ENCODE measurements at places on chromosomes 7 and 10. TPM values are rescaled to one million over a fixed set of nuclear protein-coding genes. Genes with fewer than 3 reads are reported as not detected.

HOXA13 gene
- not detected for total RNA-seq

HOXA2 gene
- not detected for total RNA-seq

SUN1 gene
- 196 TPM for total RNA-seq

TMEM225B gene
- 0.25 TPM for total RNA-seq

AKR1C1 gene
- total RNA-seq = 22.9 TPM

SFMBT2 gene
- total RNA-seq = 11.2 TPM

FAM237B gene
- total RNA-seq = not detected

DNA sequence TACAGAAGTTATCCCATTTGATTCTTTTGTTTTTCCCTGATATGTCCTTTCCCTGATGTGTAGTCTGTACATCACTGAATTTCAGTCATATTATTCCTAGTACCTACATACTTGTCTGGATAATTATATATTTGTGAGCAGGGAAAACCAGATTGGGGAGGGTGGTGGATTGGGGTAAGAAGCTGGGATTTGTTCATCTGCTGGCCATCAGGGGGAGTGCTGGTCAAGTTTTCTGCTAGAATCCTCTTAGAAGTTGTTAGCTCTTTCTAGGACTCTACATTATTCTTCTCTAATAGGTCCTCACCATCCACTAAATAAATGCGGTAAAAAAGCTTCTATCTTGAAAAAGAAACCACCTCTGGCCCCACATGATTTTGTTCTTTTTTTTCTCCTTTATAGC, 232.7 kb upstream of the TAC1 start:
- no peaks in the 10 kb centered on the region for H3K27me3 ChIP-seq
- no peak overlapping the region for H3K4me3 ChIP-seq
- H3K27ac ChIP-seq = no peak overlapping the region
- H3K36me3 ChIP-seq = no peaks in the 10 kb centered on the region
- no peaks in the 10 kb centered on the region for H3K4me1 ChIP-seq

GRCh38 chr10:102817175-102817574, 20.0 kb downstream of the CYP17A1 start:
- peaks cover 16% of the 10 kb centered on the region for H3K4me1 ChIP-seq
- H3K27me3 ChIP-seq = no peaks in the 10 kb centered on the region
- DNase-seq = no peak
- no peaks in the 10 kb centered on the region for H3K36me3 ChIP-seq
- peak overlapping the region; percentile 84 for H3K27ac ChIP-seq

GRCh38 chr7:4237296-4238235, 444.5 kb upstream of the FOXK1 start:
- H3K27ac ChIP-seq = no peak overlapping the region
- no peak overlapping the region for H3K4me3 ChIP-seq

GRCh38 chr7:145978769-145979168, 137.8 kb upstream of the CNTNAP2 start:
- H3K4me1 ChIP-seq = no peaks in the 10 kb centered on the region
- H3K27me3 ChIP-seq = no peaks in the 10 kb centered on the region
- DNase-seq = no peak
- H3K27ac ChIP-seq = no peak overlapping the region

DNA sequence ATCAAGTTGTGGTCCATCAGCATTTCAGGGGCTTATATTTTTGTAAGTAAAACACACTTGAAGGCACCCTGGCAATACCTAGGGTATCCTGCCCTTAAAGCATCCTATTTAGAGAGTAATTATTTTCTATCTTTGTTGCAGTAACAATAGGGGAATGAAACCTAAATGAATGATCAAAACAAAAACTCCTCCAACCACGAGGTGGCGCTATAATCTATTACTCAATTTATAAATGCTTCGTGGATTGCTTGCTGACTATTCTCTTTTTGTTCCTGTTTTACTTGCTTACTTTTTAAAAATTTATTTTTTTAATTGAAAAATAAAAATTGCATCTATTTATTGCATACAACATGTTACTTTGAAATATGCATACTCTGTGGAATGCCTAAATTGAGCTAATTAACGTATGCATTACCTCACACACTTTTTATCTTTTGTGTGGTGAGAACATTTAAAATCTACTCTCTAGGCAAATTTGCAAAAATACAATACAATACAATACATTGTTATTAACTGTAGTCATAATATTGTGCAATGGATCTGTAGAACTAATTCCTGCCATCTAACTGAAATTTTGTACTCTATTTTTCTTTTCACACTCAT, 147.7 kb upstream of the BMPER start:
- H3K36me3 ChIP-seq = no peaks in the 10 kb centered on the region
- DNase-seq = peak; percentile 22
- no peak overlapping the region for H3K4me3 ChIP-seq
- H3K4me1 ChIP-seq = peaks cover 3% of the 10 kb centered on the region
- H3K27me3 ChIP-seq = no peaks in the 10 kb centered on the region

GRCh38 chr10:15897287-15897686, 37.0 kb upstream of the MINDY3 start:
- H3K4me1 ChIP-seq = no peaks in the 10 kb centered on the region
- H3K27ac ChIP-seq = no peak overlapping the region
- H3K4me3 ChIP-seq = no peak overlapping the region
- H3K27me3 ChIP-seq = no peaks in the 10 kb centered on the region
- no peak for DNase-seq
- no peaks in the 10 kb centered on the region for H3K36me3 ChIP-seq

DNA sequence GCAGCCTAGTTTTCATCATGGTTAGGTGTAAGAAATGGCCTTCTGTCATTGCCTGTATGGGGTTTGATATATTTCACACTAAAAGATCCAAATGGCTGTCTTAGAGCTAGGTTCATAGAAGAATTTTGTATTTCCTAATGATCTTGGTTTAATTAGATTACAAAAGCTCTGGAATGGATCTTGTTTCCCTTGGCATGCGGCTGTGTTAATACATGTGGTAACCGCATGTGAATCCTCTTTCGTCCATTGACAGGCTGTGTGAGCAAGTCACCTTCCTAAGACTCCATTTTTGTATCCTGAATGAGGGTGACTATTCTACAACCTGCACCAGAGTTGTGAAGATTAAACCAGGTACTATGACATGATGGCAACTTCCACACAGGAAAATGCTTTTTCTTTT, 12.4 kb upstream of the FZD1 start:
- H3K27me3 ChIP-seq = no peaks in the 10 kb centered on the region
- no peak for DNase-seq
- H3K4me1 ChIP-seq = no peaks in the 10 kb centered on the region
- no peaks in the 10 kb centered on the region for H3K36me3 ChIP-seq
- no peak overlapping the region for H3K4me3 ChIP-seq

- DNase-seq = no peak
- no peaks in the 10 kb centered on the region for H3K36me3 ChIP-seq
- H3K27ac ChIP-seq = no peak overlapping the region
- no peak overlapping the region for H3K4me3 ChIP-seq
- H3K27me3 ChIP-seq = no peaks in the 10 kb centered on the region
Observed at GRCh38 chr10:25954851-25955250, 20.8 kb downstream of the MYO3A start.

DNA sequence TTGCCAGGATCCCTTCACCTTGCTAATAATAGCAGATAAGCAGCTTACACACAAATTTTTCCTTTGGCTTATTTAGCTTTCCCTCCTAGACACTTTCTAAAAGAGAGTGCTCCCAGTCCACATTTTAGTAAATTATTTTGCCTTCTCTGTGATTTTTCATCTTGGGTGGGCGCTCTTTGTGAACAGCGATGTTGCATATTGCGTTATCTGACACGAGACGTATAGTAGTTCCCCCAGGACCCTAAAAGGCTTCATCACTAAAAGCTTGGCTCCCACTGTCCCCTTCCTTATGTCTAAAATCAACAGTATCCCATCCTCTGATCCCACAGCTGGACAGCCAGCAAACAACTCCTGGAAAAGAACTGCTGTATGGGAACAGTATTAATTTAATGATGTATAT, 232.9 kb downstream of the DYNC1I1 start:
- no peaks in the 10 kb centered on the region for H3K36me3 ChIP-seq
- DNase-seq = no peak
- H3K4me1 ChIP-seq = peaks cover 8% of the 10 kb centered on the region
- no peaks in the 10 kb centered on the region for H3K27me3 ChIP-seq

- no peaks in the 10 kb centered on the region for H3K36me3 ChIP-seq
- peaks cover 5% of the 10 kb centered on the region for H3K4me1 ChIP-seq
- H3K4me3 ChIP-seq = no peak overlapping the region
- no peaks in the 10 kb centered on the region for H3K27me3 ChIP-seq
- no peak for DNase-seq
Observed at GRCh38 chr7:157436763-157437480, 100.1 kb downstream of the DNAJB6 start.

GRCh38 chr10:686155-686931, 3.1 kb downstream of the DIP2C start:
- H3K27me3 ChIP-seq = no peaks in the 10 kb centered on the region
- no peak overlapping the region for H3K27ac ChIP-seq
- peaks cover 12% of the 10 kb centered on the region for H3K4me1 ChIP-seq
- H3K36me3 ChIP-seq = no peaks in the 10 kb centered on the region

DNA sequence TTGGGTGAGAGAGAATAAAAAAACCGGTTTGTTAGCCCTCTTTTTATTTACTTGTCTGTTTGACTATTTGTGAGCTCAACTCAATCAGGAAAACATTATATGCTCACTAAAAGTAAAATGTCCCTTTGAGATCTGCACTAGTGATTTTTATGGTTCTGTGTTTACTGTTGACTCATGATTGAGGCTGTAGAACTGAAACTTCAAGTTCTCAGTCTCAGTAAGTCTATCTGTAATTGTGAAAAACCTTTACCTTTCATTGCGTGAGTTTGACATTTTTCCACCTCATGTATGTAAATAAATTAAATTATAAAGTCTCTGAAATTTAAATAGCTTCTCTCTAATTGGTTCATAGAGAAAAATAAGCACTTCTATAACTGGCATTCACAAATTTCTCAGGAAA, 17.0 kb upstream of the CASD1 start:
- DNase-seq = no peak
- H3K4me3 ChIP-seq = no peak overlapping the region
- no peak overlapping the region for H3K27ac ChIP-seq
- no peaks in the 10 kb centered on the region for H3K36me3 ChIP-seq
- H3K4me1 ChIP-seq = no peaks in the 10 kb centered on the region

DNA sequence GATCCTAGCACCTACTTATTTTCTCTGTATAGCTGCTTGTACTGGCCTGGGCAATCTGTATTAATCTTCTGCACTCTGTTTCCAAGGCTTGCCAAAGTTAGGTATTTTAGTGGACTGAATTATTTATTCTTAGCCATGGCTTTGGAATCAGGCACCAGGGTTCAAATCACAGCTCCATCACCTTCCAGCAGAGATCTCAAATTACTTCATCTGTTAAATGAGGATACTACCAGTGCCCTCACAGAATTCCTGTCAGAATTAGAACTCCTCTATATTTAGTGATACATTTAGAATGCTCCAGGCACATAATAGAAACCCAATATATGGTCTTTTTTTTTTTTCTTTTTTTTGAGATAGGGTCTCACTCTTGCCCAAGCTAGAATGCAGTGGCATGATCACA, 17.6 kb downstream of the ARMH3 start:
- H3K4me1 ChIP-seq = peaks cover 1% of the 10 kb centered on the region
- H3K27me3 ChIP-seq = no peaks in the 10 kb centered on the region
- no peaks in the 10 kb centered on the region for H3K36me3 ChIP-seq
- H3K27ac ChIP-seq = no peak overlapping the region

DNA sequence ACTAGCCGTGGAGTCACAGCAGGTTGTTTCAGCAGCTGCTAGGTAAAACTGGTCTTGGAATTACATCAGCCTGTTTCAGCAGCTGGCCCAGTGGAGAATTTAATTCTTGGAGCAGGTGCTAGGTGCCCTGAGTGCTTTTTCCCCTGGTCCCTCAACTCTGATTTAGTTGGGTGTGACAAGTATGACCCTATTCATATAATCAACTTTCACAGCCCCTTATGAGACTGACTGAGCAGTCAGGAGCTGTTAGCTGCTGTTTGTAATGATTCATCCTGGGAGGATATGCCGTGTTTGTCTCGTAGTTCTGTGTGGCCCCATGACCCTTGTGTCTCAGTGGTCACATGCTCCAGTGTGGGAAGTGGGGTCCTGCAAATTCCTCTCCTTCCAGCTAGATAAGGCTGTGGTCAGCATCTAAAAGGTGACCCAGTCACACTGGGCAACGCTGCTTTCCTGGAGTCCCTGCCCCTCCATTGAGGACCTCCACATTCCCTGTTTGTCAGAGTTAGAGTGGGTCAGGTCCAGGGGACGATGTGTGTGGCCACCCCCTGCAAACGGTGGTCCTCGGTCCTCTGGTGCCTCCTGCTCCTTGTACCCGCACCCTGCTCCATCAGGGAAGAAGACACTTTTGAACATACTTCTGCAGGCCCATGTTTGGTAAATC, 28.3 kb downstream of the TBATA start:
- no peaks in the 10 kb centered on the region for H3K4me1 ChIP-seq
- H3K4me3 ChIP-seq = no peak overlapping the region
- H3K27me3 ChIP-seq = no peaks in the 10 kb centered on the region
- H3K36me3 ChIP-seq = no peaks in the 10 kb centered on the region
- no peak overlapping the region for H3K27ac ChIP-seq

DNA sequence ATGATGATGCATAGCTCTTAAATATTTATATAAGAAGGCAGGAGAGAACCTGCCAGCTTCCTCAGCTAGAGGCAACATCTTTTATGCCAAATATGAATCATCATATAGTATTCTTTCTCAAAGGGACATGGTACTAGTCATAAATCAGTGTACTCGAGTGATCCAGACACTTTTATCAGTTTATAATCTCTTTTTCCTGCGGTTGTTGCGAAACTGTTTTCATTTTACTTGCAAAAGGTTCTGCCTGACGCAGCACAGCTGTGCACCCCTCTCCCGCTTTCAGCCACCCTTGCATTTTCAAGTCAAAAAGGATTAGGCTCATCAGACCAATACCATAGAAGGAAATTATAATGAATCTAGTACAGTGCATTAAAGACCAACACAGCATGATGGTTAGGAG, 332.3 kb upstream of the PRKCQ start:
- peak; percentile 30 for DNase-seq
- peaks cover 1% of the 10 kb centered on the region for H3K4me1 ChIP-seq
- H3K27ac ChIP-seq = no peak overlapping the region
- no peak overlapping the region for H3K4me3 ChIP-seq
- no peaks in the 10 kb centered on the region for H3K36me3 ChIP-seq

GRCh38 chr7:44541876-44542610, 913 bp upstream of the NPC1L1 start:
- H3K27me3 ChIP-seq = no peaks in the 10 kb centered on the region
- no peak overlapping the region for H3K4me3 ChIP-seq
- no peak for DNase-seq
- no peaks in the 10 kb centered on the region for H3K36me3 ChIP-seq
- no peak overlapping the region for H3K27ac ChIP-seq

DNA sequence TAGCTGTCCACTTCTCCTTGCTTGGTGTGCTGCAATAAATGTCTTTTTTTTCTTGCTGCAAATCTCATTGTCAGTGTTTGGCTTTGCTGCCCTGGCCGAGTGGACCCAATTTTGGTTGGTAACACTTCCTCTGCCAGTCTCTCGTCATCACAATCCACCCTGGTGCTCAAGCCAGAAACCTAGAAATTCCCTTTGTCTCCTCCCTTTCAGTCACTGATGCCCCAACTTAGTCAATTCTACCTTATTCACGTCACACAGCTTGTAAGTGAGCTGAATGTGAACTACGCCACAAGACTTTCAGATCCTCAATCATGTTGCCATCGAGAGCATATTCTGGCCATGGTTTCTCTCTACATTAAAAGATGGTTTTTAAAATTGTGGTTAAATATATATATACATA, 13.0 kb upstream of the FRA10AC1 start:
- H3K27ac ChIP-seq = no peak overlapping the region
- no peaks in the 10 kb centered on the region for H3K27me3 ChIP-seq
- H3K4me3 ChIP-seq = no peak overlapping the region
